ENCODE measurements at places on chromosomes 1 and 21.

GRCh38 chr1:61087571-61087970 lies 5.2 kb downstream of the NFIA start:
- no peak for DNase-seq

GRCh38 chr1:188128761-188129160 lies 1300.0 kb downstream of the PLA2G4A start:
- no peak for DNase-seq

GRCh38 chr1:210475321-210475720 lies 146.6 kb downstream of the HHAT start:
- DNase-seq = no peak

DNA sequence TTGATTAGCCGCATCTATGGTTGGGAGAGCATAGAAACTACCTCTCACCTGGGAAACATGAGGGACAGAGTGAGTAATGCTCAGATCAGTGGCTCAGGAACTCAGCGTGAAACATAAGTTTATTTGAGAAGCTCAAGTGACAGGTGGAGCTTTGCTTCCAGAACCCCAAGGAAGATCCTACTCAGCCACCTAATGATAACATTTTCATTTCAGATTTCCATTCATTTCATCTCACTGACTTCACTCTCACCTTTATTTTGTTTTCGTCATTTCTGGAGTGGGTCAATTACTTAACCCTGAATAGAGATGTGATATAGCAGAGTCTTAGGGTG lies 145.5 kb upstream of the DUSP10 start:
- no peak for DNase-seq

DNA sequence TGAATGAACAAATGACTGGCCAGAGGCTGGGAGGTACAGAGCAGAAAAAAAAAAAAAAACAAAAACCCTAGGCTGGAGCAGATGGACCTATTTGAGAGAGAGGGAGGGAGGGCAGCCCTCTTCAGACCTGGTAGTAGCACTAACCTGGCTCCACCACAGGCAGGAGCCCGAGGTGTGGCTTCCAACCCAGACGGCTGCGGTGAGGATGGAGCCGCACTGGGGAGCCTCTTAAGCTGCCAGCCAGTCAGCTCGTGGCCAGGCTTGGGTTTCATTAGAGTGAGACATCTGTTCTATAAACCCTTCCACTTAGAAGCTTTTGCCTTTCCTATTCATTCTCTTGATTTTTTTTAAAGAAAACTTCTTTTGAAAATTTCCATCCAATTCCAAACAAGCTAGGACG lies 16.8 kb downstream of the LGR6 start:
- no peak for DNase-seq

- no peak for DNase-seq
These were observed 258.7 kb downstream of the CAMTA1 start for GRCh38 chr1:7043719-7044535.

DNA sequence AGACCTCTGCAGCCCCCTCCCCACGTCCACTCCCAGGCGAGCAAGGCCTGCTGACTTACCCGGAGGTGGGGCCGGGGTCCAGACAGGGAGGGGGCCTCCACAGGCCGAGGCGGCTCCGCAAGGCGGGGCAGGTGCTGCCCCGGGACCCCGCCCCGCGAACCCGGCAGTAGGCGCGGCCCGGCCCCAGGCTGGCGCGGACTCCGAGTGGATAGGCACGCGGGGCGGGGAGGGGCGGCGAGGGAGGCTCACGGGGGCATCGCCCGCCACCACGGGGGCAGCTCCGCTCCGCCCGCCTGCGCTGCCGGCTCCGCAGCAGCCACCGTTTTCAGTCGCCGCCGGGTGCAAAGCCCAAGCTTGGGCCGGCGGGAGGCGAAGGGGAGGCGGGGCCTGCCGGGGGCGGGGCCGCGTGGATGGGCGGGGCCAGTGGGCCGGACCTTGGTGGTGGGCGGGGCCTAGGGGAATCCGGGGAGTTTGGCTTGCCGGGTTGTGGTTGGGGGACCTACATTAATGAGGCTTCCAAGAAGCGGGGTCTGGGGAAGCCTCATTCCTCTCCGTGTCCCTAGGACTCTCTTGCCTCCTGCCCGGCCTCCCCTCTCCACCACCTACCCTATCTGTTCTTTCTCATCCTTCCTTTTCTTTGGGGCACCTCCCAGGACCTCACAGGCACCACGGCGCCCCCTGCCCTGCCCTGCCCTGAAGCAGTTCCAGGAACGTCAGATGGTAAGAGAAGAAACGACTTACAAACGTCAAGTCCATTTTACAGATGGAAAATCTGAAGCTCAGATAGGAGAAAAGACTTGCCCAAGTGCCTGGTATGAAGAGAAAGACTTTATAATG lies at the start of gene RIMS3:
RIMS3 (minus strand) TSS at position 348 of the 837 bp plus-strand sequence. CDS start 23,757 bp downstream, outside the sequence.
- DNase-seq = peak; percentile 58

DNA sequence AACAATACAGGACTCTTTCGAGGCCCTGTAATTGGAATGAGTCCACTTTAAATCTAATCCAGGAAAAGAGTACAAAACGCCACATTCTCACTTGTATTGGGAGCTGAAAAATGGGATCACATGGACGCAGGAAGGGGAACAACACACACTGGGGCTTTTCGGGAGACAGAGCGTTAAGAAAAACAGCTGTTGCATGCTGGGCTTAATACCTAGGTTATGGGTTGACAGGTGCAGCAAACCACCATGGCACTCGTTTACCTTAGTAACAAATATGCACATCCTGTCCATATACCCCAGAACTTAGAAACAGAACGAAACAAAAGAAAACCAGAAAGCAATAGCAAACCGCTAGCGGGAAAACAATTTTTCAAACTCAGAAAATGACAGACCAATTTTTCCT lies 1532.7 kb upstream of the TPTE start:
- DNase-seq = no peak

DNA sequence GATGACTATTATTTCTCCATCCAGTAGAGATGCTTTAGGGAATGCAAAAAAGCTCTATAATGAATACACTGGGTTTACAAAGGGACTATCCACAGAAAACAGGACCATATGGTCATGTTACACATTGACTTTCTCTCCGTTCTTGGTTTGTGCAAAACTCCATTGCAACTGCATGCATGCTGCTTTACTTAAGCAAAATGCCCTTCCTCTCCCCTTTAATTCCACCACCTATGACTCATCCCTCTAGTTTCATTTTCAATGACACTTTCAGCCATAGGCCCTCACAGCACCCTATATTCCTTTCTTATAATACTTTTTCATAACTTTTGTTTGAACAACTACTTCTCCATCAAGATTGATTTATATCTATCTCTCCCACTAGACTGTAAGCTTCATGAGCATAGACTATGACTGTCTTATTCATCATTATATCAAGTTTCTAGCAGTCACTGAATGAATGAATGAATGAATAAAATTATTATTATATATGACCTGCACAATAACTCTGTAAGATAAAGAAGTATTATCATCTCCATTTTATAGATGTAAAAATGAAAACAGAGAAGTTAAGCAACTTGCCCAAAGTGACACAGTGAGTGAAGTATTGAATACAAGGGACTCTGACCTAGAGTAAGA lies 248.9 kb downstream of the PLPP3 start:
- DNase-seq = no peak

DNA sequence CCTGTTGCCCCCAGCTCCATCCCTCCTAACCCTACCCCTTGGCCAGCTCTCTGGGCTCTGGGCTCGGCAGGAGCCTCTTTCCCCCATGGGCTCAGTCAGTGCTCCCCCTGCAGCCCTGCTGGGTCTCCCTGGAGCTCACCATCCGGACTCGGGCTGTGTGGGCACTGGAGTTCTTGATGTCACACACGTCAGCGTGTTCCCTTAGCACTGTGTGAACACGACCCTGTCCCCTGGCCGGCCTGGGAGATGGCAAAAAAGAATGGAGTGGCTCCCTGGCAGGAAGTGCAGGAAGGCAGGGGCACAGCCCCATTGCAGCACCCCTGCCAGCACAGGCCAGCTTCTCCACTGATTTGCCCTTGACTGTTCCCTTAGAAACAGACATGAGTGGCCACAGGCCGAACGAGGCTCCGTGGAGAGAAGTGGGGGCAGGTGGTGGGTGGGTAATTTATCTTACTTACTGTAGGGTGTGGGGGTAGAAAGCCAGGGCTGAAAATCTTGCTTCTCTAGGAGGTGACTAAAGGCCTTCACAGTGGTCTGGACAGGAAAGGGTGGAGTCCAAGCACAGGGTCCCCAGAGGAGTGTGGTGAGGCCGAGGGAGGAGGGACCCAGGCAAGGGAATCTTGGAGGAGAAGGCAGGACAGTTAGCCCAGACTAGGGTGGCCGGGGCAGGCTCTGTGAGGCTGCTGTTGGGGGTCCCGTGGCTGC lies 381.7 kb upstream of the VAMP3 start:
- no peak for DNase-seq

DNA sequence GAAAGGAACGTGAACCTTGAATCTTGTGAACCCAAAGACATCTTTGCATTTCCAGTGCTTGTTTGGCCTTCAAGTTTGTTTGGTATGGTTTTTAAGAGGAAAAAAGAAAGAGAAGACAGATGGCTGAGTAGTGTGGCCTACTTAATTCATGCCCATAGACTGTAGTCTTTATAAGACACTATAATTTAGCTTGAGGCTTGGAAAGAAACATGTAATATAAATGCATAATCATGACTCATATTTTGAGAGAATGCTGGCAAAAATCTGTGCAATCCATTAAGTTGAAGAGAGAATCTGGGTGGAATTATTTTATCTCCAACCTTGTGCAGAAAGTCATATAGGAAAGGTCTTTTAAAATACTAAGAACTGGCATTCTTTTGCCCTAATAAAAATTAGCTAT lies 179.3 kb downstream of the SIPA1L2 start:
- no peak for DNase-seq

DNA sequence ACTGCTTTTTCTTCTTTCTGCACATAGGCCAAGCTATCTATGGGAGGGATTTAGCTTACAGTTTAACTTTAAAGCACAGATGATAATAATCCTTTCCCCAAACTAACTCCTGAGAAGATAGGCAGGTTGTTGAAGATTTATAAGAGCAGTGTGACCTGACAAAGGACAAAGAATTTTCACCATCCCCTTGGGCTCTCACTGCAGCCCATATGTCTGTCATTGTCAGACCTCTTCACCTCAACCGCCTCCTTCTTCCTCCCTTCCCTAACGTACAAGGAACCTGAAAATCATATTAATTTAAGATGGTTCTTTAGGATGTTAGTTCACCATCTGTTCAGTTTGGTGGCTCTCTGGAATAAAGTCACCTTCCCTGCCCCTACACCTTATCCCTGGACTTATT lies 5.0 kb downstream of the RNU1-2 start:
- DNase-seq = no peak

GRCh38 chr1:234408757-234409156 lies 35.5 kb downstream of the COA6 start:
- DNase-seq = no peak

GRCh38 chr1:199009447-199009846 lies 370.6 kb downstream of the PTPRC start:
- DNase-seq = no peak

DNA sequence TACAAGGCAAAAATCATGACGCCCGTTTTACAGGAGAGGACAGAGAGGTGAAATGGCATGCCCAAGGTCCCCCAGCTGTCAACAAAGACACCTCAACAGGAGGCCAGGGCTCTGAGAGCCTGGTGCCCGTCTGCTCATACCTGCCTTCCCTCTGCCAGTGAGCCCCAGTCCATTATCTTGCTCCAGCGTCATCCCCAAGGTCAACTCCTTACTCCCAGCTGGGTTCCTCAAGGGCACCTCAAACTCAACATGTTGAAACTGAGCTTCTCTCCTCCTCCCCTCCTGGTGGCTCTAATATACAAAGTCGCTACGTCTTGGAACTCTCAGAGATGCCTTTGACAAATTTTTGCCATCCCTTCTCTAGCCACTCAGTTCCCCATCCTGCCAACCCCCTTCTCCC lies 3.2 kb downstream of the PBXIP1 start:
- DNase-seq = no peak

DNA sequence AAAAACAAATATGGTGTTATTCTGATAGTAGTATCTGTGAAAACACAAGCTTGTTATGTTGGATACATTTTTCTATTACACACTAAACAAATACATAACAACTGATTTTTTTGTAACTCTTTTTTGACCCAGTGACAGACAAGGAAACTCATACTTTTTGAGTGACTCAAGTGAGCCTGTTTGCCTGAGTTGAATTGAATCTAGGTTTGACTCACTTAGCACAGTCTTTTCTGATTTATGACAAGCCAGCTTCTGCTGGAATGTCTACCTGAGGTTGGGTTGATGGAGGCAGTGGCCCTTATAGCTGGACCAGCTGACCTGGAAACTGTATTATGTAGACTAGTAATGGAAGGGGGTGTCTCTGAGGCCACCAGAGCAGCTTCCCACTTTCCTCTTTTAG lies 4.2 kb upstream of the CLCA4 start:
- DNase-seq = no peak

- DNase-seq = no peak
These were observed 3.9 kb downstream of the LAMB3 start for GRCh38 chr1:209648346-209648745.

DNA sequence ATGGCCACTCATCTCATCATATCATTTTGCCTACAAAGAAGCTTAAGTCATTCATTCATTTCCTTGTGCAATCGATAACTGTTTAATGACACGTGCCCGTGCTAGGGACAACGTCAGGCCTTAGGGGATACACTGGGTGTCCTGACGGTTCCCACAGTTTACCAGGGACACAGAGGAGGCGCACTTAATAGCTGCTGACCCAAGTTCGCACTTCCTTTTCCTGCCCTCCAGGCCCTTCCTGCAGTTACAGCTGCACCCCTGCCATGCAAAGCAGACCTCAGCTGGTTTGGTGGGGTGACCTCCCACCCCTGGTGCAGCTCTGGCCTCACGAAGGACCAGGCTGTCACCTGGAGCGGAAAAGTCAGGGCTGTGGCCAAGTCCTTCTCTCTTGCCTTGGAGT lies 4.2 kb downstream of the SPATA21 start:
- DNase-seq = no peak

- no peak for DNase-seq
These were observed 213.5 kb upstream of the PTGFR start for GRCh38 chr1:78277253-78277652.

DNA sequence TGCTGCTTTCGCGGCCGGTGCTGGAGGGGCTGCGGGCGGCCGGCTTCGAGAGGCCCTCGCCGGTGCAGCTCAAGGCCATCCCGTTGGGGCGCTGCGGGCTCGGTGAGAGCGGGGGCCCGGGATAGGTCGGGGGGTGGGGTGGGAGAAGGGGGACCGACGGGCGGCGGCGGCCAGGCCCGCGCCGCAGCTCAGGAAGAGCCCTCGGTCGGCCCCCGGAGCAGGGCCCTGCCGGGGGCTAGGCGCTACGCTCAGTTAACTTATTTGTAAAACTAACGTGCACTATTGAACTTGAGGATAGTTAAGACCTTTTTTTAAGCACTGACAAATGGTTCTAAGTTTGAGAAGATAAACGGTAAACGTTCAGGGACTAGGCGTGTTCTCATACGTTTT lies 418 bp downstream of the DDX20 start:
- DNase-seq = no peak

- no peak for DNase-seq
These were observed 7.9 kb downstream of the TCHH start for GRCh38 chr1:152107031-152107983.

DNA sequence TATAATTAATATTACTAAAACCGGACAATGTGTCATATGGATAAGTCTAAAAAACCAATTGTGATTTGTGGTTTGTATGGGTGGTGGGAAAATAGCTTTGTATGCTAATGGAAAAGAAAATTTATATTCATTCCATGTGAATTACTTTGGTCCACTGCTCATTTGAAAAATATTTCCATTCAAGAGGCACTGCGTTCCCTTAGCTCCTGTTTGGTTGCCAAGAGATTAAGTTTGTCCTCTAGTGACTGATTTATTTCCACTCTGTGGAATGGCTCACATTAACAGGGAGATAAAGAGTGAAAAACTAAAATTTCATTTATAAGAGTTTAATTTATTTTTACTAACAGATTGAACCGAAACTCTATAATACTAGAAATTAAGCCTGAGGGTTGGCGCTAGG lies 744.1 kb upstream of the CHRM3 start:
- DNase-seq = peak; percentile 20

All from renal pelvis (tissue), 12 donors.